ENCODE measurements at places on chromosomes 2 and 18. TPM values are rescaled to one million over a fixed set of nuclear protein-coding genes. Genes with fewer than 3 reads are reported as not detected.

DNA sequence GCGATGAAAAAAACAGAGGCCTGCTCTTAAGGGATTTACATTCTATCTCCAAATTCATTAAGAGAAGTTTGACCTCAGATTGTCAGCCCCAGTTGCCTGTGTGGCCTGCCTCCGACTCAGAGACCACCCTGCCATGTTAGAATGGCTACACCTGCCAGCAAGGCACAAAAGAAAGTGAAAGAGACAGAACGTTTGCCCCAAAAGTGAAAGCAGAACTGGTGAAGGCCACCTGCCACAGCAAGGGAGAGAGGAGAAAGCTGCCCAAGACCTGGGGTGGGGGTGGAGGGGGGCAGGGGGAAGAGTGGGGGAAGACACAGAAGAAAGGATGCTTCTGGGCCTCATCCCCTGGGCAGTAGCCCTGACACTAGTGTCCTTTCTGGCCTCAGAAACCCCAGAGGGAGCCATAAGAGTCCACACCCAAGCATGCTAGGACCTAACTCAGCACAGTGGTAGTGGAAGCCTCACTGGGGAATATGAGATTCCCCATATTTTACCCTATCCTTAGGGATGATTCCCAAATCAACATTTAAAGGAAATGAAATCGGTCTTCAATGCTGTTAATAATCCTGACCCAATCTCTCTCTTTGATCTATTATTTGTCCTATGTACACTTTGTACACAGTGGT is 389.7 kb downstream of the TXNL1 start:
- DNase-seq = no peak

DNA sequence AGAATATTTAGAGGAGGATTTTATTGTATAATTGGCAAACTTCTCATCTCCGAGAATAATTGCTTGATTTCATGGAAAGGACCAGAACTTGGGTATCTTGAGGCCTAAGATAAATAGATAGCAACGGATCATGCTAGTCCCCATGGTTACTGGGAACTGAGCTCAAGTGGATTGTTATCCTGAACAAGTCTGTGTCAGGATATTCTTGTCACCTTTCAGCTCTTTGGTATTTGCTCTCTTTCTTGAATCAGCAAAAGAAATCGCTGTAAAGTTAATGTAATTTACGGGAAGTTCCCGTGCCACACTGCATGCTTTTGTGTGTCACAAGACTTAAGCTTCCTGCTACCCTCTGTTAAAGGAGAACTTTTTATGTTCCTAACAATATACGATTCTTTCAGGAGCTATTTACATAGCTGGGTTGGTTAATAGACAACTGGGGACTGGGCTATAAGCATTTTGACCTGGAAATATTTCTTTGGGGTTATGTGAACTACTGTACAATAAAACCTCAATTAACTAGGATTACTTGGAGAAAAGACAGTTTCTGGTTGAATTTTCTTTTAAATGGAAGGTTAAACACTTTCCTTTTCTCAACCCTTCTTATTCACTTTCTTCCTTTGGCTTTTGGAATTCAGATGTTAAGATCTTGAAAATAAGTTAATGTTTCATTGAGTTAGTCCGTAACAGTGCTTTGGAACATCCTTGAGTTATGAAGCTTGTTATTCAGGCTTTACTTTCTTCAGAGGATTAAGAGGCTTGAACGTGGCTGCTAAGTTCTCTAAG is 151.2 kb downstream of the FMNL2 start:
- DNase-seq = no peak

DNA sequence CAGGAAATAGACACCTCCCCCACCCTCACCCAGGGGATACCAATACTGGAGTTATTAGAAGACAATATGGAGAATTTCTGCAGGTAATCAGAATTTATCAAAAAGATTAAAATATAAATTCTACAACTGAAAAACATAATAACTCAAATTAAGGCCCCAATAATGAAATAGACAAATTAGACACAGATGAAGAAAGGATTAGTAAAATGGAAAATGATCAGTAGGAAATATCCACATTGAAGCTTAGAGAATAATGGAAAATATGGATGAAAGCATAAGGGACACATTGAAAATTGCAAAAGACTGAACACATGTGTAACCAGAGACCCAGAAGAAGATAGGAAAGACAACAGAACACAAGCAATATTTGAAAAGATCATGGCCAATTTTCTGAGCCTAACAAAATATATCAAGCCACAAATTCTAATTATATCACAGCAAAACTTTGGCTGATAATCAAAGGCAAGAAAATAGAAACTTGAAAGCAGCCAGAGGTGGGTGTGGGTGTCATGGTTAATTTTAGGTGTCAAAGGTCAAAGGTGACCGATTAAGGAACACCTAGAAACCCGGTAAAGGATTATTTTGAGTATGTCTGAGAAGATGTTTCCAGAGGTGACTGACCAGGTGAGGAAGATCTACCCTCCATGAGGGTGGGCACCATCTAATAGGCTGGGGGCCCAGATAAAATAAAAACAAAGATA is 28.2 kb downstream of the BOK start:
- no peak for DNase-seq

The CERKL gene
- 0.29 TPM for total RNA-seq

- no peak for DNase-seq
These were observed 32.9 kb downstream of the EPHA4 start for GRCh38 chr2:221539246-221539645.

DNA sequence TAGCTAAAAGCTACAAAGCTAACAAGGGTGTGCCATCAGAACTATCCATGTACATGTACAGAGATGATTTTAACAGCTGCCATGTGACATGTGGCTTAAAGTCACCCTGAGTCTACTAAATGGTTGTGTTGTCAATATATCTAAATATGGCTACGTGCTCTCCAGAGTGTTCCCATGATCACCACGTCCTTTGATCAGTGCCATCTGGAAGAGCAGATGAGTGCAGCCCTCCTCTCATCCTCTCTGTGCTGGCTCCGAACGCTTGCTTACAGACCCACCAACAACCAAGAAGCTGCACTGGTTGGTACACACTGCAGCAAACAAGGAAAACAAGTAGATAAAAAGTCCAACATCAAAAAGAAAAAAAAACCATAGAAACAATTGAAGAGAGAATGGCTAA is 88.6 kb upstream of the NARS1 start:
- DNase-seq = no peak

The RTP5 gene
- 0.21 TPM for total RNA-seq

The LRRC30 gene
- not detected for total RNA-seq

- no peak for DNase-seq
These were observed 59.7 kb downstream of the EXOC6B start for GRCh38 chr2:72765997-72766609.

GRCh38 chr2:3151153-3151918 is 226.3 kb downstream of the EIPR1 start:
- DNase-seq = no peak

DNA sequence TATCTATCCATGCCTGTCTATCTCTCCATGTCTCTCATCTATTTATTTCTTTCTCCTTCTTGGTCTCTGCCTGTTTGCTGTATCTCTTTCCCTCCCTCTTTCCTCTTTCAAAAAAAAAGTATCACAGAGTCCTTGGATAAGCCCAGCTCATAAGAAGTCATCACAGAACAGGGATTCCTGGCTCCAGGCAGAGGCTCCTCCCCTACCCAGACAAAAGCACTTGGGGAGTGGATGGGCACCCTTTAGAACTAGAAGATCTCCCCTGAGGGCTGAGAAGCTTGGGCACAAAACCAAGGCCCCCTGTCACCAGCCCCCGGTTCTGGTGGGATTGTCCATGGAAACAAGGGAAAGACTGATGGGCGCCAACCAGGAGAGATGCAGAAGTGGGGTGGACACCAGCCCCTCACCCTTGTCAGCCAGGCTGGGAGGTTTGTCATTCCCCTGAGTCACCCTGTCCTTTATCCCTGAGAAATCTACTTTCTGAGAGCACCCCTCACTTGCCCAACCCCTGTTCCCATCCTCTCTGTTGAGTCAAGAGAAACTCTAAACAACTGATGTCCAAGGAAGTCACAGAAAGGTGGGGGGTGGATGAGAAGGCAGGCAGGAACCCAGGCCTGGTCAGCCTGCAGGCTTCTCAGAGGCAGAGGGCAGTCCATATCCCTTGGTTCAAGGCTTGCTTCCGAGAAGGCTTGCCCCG is 127.1 kb downstream of the TNS1 start:
- no peak for DNase-seq

GRCh38 chr2:73291093-73291460 is 2.3 kb downstream of the EGR4 start:
- DNase-seq = no peak

- no peak for DNase-seq
These were observed 70.8 kb downstream of the TMEM200C start for GRCh38 chr18:5824370-5824984.

The THSD7B gene
- 7.6 TPM for total RNA-seq

DNA sequence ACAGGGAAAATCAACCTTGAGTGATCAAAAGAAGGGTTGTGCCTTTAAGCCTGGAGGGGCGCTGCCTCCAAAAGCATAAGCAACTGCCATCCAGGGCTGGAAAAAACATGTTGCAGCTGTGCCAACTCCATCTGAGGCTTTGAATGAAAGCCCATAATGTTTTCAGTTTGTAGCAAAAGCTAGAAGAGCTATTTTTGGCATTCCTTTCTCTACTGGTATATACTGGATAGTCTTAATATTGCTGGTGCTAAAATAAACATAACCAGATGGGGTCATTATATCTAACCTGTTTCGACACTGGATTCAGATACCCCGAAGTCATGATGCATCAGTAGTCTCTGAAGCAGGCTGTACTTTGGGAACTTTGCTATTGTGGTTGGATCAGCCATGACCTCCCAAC is 25.1 kb downstream of the ANXA4 start:
- no peak for DNase-seq

- DNase-seq = no peak
These were observed 16.8 kb upstream of the MYCN start for GRCh38 chr2:15923597-15923996.

The ELOA2 gene
- not detected for total RNA-seq

The KLHL41 gene
- 1.1 TPM for total RNA-seq

DNA sequence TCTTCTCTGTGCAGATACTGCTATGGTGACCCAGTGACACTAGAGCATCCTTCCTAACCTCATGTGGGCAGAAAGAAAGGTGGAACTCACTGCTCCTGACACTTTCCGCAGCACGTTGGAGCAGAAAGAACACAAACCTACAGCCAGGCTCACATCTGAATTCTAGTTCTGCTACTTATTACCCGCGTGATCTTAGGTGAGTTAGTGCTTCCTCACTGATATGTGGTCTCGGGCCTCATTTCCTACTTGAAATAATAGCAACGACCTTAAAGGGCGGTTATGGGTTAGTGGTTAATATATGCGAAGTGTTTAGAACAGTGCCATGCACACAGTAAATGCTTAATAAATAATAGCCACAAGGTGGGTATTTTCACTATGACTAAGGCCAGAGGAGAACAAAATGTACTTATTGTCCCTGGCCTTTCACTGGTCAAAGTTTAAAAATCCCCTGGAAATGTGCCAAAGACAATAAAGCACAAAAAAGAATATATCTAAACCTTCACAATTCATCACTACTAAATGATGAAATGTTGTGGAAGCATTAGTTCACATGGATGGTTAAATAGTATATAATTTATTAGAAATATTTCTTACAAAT is 66.6 kb downstream of the MYOM1 start:
- no peak for DNase-seq

DNA sequence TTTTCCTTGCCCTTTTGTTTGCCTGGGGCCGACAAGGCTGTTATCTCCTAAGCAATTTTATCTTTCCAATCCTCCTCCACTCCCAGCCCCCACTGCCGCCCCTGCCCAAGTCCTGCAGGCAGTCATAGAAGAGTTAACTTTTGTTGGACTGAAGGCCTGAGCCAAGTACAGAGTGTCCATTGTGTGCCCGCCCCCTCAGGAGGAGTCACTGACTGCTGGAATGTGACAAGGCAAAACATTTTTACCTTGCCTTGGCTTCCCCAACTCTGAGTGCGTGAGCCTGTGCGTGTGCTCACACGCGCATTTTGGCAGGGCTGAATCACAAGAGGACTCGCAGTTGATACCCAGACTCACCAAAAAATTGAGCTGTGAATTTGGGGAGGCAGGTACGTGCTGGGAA is 16.2 kb downstream of the SETBP1 start:
- DNase-seq = no peak

GRCh38 chr2:178385595-178386148 is 65.3 kb downstream of the PRKRA start:
- DNase-seq = no peak

DNA sequence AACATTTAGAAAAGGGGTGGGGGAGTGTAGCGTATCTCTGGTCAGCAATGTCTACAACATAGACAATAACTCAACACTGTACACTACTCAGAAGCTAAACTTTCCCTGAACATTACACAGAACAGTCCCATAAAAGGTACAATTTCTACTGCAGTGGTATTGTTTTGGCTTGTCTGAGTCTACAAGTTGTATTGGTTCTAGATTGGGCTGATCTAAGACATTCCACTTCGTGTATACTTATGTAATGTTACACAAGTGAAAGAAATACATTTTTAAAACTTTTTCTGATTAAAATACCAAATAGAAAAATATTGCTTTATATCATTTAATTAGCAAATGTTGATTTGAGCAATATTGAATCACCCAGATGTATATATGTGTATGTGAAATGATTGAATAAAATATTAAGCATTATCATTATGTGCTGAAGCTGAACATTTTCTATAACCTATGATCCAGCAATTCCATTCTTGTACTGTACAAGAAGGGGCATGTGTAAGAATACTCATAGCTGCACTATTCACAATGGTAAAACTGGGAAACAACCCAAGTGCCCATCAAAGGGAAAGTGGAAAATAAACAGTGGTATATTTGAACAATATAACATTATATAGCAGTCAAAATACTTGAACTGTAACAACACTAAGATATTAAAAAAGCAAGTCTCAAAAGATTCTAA is 52.4 kb downstream of the VSNL1 start:
- no peak for DNase-seq

DNA sequence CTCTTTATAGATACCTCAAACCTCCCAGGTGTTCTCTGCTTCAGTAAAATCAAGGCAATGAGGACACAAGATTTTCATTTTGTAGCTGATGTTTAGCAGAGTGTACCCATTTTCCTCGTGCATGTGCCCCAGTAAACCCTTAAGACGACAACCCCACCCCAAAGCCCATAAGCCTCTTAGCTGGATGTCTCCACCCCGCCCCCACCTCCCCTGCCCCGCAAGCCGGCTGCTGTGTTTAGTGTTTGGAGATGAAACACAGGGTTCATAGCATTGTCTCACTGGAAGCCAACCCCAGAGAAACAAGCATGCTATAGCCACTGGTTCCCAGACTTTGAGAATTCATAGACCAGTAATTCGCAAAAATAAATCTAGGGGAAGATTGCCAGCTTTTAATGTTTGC is 5.8 kb upstream of the SAG start:
- DNase-seq = no peak

DNA sequence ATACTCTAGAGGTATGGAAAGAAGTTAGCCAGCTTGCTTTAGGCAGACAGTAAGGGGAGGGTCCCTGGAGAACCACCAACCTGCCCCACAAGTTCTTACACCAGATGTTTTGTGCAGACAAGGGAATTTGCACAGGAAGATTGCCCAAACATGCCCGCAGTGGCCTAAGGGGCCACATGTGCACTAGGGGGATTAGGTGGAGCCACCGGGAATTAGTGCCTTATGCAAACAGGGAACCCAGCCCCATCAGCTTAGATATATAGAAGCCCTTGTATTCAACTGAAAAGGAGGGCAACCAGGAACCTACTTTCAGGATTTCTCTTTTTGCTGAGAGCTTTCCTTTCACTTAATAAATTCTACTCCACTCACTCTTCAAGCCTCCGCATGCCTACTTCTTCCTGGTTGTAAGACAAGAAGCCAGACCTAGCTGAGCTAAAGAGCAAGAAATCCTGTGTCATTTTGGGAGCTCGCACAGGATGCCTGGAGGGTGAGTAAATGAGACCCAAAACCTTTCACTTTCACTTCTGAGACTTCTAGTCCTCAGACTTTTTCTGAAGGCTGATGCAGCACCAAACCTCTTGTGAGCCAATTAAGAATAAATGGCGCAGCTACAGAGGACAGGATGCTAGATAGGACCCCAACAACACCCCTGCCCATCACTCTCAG is 146.3 kb downstream of the GCA start:
- DNase-seq = no peak
